ENCODE measurements at places on chromosomes 6 and 20.

GRCh38 chr6:103675807-103676406 is 1183.8 kb downstream of the HACE1 start:
- no peak for DNase-seq

- DNase-seq = no peak
Measured at GRCh38 chr6:17336425-17336824, 55.3 kb downstream of the RBM24 start.

GRCh38 chr20:43843965-43844660 is 70.5 kb upstream of the TOX2 start:
- DNase-seq = no peak

GRCh38 chr20:23244156-23244915 is 106.3 kb upstream of the NXT1 start:
- no peak for DNase-seq

DNA sequence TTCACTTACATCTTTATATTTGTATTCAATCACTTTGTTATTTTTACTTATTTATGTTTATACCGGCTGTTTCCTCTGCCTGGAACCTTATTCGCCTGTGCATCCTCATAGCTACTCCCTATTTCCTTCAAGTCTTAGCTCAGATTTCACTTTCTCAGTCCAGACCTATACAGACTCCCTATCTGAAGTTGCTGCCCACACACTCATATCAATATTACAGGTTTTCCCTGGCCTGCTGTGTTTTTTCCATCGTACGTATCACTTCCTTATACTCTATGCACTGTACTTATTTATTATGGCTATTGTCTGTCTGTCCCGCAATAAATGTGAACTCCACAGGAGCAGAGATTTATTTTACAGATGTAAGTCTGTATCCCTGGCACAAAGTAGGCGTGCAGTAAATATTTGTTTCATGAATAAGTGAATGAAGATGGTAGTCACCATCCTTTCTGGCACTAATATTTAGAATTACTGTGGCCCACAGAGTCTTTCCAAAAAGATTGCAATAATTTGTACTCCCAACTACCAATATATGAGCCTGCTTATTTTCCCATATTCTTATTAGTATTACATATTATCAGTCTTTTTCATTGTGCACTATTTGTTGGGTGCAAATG is 64.9 kb downstream of the TNFAIP3 start:
- no peak for DNase-seq

GRCh38 chr6:105192707-105193465 is 13.1 kb upstream of the POPDC3 start:
- no peak for DNase-seq

DNA sequence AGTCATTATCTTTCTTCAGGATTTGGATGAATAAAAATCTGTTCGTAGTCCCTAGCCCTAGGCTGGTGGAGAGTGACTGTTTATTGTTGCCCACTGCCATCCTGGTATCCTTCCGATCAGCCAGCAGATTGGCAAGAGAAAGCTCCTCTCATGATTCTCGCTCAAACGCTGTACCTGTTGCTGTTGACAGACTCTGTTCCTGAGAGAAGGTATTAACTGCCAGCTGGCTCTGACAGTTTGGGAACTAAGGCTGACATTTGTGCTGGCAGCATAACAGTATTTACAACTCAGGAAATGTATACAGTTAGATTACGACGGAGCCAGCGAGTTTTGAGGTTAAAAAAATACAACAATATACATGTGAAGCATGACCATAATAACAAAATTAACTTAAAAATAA is 674.5 kb downstream of the PRKN start:
- no peak for DNase-seq

- DNase-seq = no peak
Measured at GRCh38 chr6:46293641-46294316, 123.0 kb upstream of the ENPP5 start.

GRCh38 chr6:21771626-21772320 is 178.2 kb downstream of the SOX4 start:
- DNase-seq = no peak

- DNase-seq = no peak
Measured at GRCh38 chr6:29524444-29525310, 34.9 kb downstream of the UBD start.

- no peak for DNase-seq
Measured at GRCh38 chr6:36336779-36337241, at the start of gene BNIP5. TSS of gene BNIP5 (minus strand) at chr6:36336888. CDS start at chr6:36330690, 6,198 bp downstream.

GRCh38 chr6:168469521-168469920 is 28.5 kb downstream of the SMOC2 start:
- DNase-seq = no peak

Data from NCI-H345 (cell line).